ENCODE measurements at places on chromosomes 3 and 15.

- no peak for DNase-seq
Measured at GRCh38 chr3:37466660-37467359, 292.4 kb upstream of the LRRFIP2 start.

DNA sequence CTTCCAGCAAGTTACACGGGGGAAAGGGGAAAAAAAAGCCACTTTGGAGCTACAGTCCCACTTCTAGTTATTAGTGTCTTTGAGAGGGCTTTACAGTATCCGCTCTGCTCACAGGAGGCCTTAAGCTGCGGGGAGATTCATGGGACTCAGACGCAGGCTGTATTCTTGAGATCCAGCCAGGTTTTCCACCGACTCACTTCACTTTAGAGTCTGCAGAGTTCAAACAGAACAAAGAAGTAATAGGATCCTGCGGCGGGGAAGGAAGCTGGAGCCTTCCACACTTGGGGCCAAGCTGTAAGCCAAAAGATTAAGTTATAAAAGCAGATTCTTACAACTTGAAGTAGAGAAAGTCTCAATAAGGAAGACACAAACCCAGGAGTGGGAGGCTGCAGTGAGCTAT lies 60.2 kb upstream of the FAM174B start:
- no peak for DNase-seq

- DNase-seq, result no peak
Measured at GRCh38 chr3:152126260-152126659, 142.5 kb upstream of the MBNL1 start.

DNA sequence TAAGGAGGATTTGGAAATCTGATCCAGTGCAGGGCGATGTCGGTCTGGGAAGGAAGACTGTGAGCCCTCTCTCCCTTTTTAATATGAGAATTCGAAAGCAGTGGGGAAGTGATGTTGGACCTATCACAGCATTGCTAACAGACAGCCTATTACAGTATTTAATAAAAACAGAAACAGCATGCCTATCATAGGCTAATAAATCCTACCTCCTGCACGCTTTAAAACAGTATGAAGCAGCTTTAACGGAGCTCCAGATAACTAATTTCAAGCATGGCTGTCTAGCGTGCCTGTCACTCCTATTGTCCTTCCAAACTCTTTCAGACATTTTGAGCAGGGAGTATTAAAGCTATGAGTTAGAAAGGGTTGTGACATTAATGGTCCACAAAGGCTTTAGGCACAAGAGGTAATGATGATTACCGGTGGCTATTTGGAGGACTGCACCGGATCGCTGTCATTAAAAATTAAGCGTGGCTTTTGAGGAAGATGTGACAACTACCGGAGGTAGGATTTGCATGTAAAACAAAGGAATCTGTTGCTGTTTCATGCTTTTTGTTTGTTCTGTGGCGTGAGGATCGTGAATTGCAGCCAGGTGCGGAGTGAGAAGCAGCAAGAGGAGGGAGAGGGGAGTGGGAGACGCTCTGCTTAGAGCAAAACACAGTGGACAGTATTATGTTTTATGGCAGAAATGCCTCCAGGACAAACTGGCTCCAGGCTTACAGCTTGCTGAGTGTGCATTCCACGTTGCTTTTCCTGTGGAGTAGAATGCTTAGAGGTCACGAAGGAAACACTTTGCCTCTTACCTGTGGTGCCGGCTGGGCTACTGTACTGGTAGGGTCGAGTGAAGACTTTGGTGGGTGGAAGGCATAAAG lies at the start of gene KCNMB2:
KCNMB2 (plus strand) TSS at position 226 of the 869 bp plus-strand sequence.
- DNase-seq, result no peak

GRCh38 chr15:45544266-45545023 lies 21.9 kb upstream of the SLC30A4 start:
- DNase-seq, result no peak

- DNase-seq, result no peak
Measured at GRCh38 chr3:113532698-113533533, 561 bp downstream of the SIDT1 start.

DNA sequence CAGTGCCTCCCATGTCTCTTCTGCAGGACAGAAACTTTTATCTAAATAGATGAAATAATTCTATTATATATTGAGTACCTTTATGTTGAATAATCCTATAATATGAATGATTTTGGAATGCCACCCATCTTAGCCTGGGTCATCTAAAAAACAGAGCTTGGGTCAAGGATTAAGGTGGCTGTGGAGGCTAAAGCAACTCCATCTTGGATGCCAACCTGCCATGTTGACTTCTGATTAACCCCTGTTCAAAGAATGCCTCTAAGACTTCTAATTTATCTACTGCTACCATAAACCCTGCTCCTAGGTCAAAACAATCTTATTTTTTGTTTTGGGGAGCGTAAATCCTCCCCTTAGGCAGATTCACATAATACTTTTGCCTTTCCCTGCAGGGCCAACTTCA lies 31.5 kb upstream of the C15orf39 start:
- DNase-seq, result no peak

- DNase-seq, result no peak
Measured at GRCh38 chr3:60552581-60552980, 698.7 kb downstream of the FHIT start.

- DNase-seq, result no peak
Measured at GRCh38 chr3:146702237-146702636, 97.1 kb upstream of the PLSCR5 start.

- DNase-seq, result no peak
Measured at GRCh38 chr15:73019601-73020146, 32.6 kb upstream of the NEO1 start.

GRCh38 chr3:56491566-56491965 lies 23.3 kb upstream of the ERC2 start:
- no peak for DNase-seq

- DNase-seq, result no peak
Measured at GRCh38 chr15:99630607-99631131, 64.9 kb downstream of the MEF2A start.

GRCh38 chr15:99413955-99414754 lies 151.6 kb upstream of the MEF2A start:
- no peak for DNase-seq

GRCh38 chr15:60000824-60001609 lies 3.1 kb upstream of the FOXB1 start:
- DNase-seq, result no peak

GRCh38 chr3:52196977-52197376 lies 983 bp upstream of the ALAS1 start:
- no peak for DNase-seq

DNA sequence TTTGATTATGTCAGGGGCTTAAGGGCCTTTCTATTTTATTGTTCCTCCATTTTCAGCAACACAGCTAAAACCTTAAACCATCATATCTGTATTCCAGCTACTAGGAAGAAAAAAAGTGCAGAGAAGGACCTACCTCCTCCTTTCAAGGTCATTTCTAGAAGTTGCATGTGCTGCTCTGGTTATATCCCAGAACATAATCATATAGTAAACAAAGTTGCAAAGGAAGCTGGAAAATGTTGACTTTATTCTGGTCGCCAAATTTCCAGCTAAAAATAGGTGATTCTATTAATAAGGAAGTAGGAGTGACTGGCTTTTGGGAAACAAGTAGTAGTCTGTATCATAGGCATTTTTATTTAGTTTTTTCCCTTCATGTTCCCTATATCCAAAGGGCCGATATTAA lies 21.3 kb upstream of the B3GALNT1 start:
- DNase-seq, result no peak

- DNase-seq, result no peak
Measured at GRCh38 chr3:37505415-37505814, 331.0 kb upstream of the LRRFIP2 start.

- DNase-seq, result no peak
Measured at GRCh38 chr3:66577426-66578203, 76.8 kb upstream of the LRIG1 start.

- DNase-seq, result no peak
Measured at GRCh38 chr3:172987273-172987672, 153.8 kb downstream of the SPATA16 start.

DNA sequence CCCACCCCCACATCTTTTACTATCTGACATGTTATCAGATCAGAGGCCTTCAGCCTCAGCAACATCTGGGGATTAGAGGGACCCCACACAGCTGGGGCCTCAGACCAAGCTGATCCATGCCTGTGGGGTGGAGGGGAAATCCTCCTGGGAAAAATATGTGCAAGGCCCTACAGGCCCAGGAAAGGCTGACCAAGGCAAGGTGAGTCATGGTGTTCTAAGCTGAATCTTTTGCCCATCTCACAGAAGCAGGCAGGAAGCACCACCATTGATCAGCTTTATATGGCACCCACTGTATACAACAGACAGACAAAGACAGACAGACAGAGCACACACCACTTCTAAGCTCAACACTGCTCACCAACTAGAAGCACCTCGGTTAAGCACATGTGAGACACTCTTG lies 12.4 kb upstream of the PARP6 start:
- no peak for DNase-seq

DNA sequence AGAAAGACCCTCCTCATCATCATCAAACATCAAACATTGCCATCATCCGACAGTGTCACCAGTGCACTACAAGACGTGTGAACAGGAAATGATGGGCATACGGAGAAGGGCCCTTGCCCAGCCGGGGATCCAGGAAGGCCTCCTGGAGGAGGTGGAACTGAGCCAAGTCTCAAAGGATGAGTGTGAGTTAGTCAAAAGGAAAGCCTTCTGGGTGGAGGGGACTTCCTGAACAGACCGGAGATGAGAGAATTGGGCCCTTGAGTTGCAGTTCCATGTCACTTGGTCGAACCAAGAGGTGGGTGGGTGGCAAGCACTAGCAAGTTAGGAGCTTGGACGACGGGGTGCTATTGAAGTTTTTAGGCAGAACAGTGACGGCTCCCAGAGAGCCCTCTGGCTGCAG lies 8.5 kb downstream of the SEMA4B start:
- no peak for DNase-seq

DNA sequence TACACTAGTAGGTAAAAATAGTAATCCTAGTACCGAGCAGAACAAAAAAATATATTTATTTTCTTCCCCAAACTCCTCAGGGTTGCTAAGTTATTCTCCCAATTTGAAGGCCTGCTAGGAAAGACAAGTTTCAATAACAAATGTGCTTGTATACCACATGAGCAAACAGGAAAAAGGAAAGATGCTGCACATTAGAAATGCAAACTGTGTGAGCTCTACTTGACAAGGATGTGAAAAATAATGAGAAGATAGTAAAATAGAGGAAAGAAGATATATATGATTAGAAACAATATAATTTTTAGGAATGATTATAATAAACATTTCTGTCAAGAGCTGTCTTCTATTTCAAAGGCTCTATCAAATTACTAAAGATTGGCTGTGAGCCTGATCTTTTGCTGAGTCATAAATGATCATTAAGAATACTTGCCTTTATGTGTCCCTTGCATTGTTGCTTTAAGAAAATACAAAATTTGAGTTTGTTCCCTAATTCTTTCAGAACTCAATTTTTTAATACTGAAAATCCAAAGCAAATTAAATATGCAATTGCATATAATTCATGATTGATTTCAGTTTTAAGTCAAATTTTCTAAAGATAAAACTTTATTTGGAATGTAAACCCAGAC lies 174.2 kb downstream of the NEK10 start:
- DNase-seq, result no peak

DNA sequence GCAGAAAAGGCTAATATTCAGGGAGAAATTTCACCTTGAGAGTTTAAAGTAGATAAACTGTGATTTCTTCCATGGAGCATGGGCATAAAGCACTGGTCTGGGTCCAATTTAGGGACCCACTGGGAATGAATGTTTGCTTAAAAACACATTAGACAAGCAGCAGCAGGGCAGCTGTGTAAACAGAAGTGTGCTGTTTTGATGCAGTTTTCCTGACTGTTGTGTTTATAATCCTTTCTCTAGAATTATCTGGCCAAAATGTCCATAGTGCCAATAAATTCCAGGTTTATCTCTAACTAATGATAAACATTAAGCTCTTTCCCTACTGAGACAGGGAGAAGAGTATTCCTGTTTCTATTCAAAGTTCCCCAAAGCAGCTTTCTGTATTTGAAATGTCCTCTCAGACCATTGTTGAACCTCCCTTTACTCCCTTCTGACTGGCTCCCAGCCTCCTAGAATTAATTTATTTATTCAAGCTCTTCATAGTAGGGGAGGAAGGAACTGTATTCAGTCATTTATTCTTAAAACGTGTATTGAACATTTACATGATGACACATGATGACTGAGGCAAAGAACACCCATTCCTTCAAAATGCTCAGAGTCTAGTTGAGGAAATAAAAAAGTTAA lies 7.0 kb upstream of the TM4SF18 start:
- no peak for DNase-seq

- DNase-seq, result no peak
Measured at GRCh38 chr15:88331291-88331690, 74.8 kb upstream of the NTRK3 start.

DNA sequence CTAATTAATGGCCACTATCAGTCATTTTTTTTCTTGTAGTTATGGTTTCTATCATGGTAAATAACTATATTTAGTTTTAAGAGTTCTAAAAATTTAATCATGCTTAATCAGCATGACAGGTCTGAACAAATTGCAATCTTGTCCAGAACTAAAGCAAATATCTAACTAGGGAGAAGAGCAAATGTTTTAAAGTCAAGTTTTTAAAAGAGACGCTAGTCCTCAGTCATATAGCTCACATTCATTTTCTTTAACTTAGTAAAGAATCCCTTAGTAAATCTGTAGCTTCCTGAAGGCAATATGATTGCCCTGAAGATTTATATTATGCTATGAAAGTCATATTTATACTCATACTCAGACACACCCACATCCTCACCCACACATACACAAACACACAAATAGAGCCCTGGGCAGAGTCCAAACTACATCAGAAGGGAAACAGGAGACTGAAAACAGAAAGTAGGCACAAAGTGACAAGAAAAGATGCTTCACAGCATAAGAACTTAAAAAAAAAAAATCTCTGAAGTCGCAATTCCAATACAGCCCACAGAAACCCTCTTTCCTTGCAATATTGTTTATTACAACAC lies 1149.1 kb downstream of the SI start:
- DNase-seq, result no peak

- no peak for DNase-seq
Measured at GRCh38 chr3:82839871-82840270, 1078.4 kb upstream of the GBE1 start.

GRCh38 chr3:116981089-116981488 lies 271.5 kb downstream of the TUSC7 start:
- DNase-seq, result no peak

- no peak for DNase-seq
Measured at GRCh38 chr3:116337229-116337628, 108.1 kb downstream of the LSAMP start.

DNA sequence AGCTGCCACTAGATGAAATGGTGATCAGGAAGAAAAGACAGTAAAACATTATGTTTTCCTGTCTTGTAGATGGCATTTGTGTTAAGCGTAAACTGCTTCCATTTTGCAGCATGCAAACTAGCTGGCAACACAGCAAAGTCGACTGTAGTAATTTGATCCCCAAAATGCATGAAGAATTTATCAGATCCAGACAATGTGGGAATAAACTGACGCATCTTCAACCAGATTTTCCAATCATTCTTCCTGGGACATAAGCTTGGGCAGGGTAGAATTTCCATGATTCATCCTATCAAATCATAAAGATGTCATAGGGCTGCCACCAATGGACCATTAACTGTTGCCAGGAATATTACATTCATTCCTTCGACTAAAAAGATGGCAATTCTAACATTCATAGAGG lies 260.3 kb downstream of the ERC2 start:
- no peak for DNase-seq

- no peak for DNase-seq
Measured at GRCh38 chr3:138696666-138697370, 88.2 kb downstream of the FAIM start.

GRCh38 chr3:29708884-29709283 lies 428.0 kb downstream of the RBMS3 start:
- DNase-seq, result no peak

GRCh38 chr15:70703096-70703878 lies 60.1 kb downstream of the UACA start:
- no peak for DNase-seq

Measured in HS-27A (cell line).